ENCODE measurements at places on chromosomes 3 and 15. TPM values are rescaled to one million over a fixed set of nuclear protein-coding genes. Genes with fewer than 3 reads are reported as not detected.

The CAPN3 gene
- total RNA-seq = 2.6 TPM

The PPP1R14D gene
- not detected for total RNA-seq

The CLDN11 gene
- total RNA-seq = 411 TPM

The BDH1 gene
- 4.8 TPM for total RNA-seq

The TUSC7 gene
- total RNA-seq = not detected

The MFGE8 gene
- total RNA-seq = 168 TPM

The USP50 gene
- 1.3 TPM for total RNA-seq

The FRMD4B gene
- under 0.01 TPM for total RNA-seq

The CHRD gene
- total RNA-seq = 1.7 TPM
